ENCODE measurements at places on chromosomes 1 and 21.
A peak's percentile ranks its signal among the peaks of the same experiment; 100 is the strongest.

DNA sequence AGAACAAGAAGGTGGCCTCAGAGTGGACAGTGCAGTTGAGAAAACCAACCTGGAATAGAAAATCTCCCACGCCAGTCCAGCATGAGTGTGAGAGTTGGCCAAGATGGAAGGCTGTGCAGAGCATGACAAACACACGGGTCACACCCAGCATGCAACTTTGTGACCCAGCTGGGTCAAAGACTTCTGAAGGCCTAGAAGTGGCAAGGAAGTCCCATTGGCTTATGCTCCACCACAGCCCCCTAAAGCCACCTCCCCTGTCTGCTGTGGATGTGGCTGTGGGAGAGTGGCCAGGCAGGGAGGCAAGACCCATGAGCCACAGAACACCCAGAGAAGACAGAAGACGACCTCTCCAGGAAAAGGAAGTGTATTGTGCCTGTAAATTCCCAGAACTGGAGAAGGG, 13.6 kb downstream of the BATF3 start:
- DNase-seq: no peak

DNA sequence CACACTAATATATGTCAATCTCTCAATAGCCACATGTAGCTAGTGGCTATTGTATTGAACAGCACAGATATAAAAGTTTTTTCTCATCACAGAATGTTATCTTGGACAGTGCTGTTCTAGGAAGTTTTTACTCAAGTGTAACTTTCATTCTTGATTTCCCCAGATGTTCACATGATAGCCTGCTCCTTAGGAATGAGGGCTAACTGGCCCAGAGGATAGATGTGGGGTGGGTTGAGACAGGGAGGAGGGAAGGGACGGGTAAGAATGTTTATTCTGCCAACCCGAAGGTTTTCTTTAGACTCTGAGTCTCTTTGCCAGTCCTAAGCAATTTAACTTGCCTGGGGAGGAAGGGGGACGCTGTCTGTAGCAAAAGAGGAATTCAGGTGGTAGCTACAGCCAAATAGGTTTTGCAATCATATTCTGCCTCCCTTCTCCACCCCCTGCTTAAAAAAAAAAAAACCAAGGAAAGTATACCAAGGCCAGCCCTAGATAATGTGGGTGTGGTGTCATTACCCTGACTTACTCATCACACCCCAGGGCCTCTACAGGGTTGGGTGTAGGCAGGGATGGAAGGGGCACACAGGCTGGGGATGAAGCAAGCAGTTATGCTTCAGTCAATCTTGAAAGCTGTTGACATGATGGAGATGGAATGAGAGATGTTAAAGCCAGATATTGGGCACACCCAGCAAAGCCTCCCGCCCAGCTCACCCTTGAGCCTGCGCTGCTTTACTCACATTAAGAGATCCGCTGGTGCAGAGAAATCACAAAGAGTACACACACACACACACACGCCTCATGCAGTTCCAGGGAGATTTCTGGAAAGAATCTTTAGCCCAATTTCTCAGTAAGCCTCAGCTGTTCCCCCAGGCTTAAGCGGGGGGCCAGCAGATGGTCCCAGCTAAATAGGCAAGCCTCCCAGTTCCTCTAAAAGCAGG, 59.9 kb downstream of the PLXNA2 start:
- DNase-seq: no peak

- DNase-seq: no peak
Observed at GRCh38 chr1:175009532-175009931, 9.8 kb downstream of the CACYBP start.

- DNase-seq: no peak
Observed at GRCh38 chr1:106879538-106879937, 176.9 kb upstream of the PRMT6 start.

DNA sequence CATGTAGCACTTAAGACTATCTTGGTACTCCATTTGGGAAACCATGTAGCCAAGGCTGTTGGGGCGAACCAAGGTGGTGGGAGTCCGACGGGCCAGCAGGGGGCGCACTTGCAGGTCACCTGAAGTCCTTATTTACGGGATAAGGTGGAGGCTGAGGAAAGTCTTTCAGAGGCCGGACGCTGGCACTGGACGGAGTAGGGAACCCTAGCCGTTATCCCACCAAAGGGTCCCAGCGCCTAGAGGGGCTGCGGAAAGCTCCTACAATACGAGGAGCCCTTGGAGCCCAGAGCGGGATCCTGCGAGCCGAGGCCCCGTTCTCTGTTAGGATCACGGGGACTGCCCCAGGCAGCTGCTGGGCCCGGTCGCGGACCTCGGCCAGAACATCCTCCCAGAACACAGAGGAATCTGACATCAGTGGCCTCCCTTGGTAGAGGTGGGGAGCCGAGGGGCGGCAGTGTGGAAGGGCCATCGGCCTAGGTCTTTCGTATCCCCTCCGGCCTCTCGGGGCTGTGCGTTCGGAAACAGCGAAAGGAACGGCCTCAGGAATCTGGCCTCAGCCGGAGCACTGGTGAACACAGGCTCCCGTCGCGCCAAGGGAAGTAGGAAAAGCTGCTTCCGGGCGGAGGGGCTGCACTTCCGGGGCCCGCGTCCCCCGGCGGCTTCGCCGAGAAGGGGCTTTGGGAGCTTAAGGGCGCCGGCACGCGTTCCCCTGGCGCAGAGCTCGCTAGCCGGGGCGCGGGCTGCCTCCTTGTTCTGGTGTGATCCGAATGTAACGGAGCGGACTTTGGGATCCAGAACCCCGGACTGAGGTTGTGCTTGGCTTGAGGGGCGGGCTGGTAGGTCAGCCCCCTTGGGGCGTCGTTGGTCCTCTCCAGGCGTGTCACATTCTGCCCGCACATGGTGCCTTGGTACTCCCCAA, 29.9 kb upstream of the RPTN start:
- peak; percentile 66 for DNase-seq

- no peak for DNase-seq
Observed at GRCh38 chr1:98923667-98924066, 81.0 kb downstream of the PLPPR5 start.

- no peak for DNase-seq
Observed at GRCh38 chr1:200410566-200410878, 686 bp upstream of the ZNF281 start.

DNA sequence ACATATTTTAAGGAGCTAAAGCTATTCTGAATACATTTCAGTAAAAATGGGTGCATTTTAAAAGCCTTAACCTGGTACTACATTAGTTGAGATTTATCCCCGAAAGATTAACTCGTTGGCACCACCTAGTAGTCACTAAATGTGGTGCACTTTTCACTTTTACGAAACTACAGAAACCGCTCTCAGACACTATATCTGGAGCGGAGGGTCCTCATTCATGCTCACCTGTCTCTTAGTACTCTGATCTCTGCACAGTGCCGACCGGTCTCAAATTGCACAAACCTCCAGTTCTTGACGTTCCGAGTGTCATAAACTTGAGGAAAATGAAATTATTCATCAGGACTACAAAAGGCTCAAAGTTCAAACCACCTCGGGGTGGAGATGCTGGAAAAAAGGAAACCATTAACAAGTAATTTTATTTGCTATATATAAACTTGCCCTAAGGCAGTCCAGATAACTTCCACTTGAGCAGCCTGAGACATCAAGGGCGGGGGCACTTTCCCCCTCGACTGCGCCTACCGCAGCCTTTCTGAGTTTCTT, 722 bp downstream of the LZIC start:
- no peak for DNase-seq

DNA sequence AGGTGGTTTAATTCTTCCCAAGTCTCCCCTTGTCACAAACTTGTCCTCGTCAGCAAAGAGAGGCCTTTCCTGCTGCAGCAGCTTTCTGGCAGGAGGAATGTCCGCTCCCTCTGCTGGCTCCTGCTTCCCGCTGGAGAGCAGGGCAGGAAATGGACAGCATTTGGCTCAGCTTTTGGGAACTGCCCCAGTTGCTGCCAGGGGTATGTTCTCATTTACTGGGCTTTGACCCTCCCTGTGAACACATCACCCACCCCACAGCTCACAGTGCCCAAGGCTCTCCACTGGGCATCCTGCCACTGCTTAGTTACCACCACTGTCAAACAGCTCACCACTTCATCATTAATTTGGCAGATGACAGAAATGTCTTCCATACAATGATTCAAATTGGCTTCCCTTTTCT, 75.4 kb downstream of the MRPL37 start:
- DNase-seq: no peak

DNA sequence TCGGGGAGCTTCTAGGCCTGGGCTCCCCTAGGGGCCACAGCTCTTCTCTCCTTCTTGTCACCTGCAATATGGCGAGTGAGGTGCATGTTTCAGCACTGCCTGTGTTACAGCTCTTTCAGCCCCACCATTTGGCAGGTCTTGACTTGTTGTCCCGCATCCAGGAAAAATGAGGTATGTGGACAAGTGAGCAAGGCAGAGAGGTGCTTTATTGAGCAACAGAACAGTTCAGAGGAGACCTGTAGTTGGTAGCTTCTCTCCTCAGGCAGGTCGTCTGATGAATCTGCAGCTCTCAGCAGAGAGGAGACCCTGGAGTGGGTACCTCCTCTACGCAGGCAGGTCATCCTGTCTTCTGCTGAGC, 208.2 kb upstream of the USP25 start:
- no peak for DNase-seq

- DNase-seq: no peak
Observed at GRCh38 chr1:54361342-54361741, 44.9 kb downstream of the SSBP3 start.

DNA sequence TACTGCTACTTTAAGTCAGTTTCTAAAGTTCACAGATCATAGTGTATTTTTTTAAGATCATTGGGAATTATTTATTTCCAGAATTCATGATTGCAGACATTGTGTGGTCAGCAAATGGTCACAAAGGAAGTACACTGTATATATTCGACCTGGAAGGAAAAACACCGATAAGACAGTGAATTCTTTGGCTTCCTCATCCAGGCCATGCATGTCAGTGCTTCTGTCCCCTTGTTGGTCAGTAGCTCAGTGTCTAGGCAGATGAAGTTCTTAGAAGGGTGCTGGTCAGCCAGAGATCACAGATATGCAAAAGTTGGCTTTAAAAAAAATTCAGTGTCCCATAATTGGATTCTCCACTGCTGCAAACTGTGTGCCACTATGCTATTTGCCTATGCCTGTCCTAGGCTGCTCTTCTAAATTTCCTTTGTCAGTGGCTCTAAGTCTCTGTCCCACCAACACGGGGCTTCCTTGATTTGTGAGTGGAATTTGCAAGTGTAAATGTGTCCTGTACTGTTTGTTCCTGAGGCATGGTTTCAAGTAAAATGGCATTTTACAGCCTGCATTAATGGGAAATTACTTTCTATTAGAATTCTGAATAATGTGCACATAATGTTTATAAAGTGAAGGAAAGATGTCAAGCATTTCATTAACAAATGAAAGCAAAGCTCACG, 12.0 kb upstream of the VAMP4 start:
- no peak for DNase-seq

DNA sequence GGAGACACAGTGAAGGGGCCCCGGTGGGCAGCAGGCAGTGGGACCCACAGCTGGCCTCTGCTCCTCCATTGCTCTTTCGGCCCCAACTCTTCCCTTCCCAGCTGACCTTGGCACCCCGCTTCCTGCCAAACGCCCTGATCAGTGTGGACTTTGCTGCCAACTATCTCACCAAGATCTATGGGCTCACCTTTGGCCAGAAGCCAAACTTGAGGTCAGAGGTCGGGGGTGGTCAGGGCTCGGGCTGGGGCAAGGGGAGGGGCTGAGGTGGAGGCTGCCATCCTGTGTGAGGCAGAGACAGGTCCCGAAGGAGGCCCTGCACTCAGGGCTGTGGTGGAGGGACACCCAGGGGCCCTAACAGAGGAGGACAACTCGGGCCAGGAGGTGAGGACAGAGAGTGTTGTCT, 13.7 kb downstream of the PODN start:
- no peak for DNase-seq

GRCh38 chr1:90534116-90534515, 183.0 kb downstream of the BARHL2 start:
- no peak for DNase-seq

DNA sequence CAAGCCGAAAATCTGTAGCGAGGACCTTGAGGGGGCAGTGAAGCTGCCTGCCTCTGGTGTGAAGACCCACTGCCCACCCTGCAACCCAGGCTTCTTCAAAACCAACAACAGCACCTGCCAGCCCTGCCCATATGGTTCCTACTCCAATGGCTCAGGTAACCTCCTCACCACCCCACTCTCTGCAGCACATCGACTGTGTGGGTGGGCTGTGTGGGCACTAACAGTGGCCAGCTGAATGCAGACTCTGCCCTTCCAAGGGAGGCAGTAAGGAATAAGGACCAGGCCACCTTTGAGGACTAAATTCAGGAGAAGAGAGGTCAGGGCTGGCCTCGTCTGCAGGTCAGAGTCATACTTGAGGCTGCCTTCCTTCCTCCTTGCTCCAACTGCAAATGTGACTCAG, 25.5 kb upstream of the SARS1 start:
- DNase-seq: no peak

GRCh38 chr21:37098751-37099150, 25.7 kb downstream of the TTC3 start:
- no peak for DNase-seq

GRCh38 chr21:38475519-38475918, 22.8 kb downstream of the ERG start:
- no peak for DNase-seq

DNA sequence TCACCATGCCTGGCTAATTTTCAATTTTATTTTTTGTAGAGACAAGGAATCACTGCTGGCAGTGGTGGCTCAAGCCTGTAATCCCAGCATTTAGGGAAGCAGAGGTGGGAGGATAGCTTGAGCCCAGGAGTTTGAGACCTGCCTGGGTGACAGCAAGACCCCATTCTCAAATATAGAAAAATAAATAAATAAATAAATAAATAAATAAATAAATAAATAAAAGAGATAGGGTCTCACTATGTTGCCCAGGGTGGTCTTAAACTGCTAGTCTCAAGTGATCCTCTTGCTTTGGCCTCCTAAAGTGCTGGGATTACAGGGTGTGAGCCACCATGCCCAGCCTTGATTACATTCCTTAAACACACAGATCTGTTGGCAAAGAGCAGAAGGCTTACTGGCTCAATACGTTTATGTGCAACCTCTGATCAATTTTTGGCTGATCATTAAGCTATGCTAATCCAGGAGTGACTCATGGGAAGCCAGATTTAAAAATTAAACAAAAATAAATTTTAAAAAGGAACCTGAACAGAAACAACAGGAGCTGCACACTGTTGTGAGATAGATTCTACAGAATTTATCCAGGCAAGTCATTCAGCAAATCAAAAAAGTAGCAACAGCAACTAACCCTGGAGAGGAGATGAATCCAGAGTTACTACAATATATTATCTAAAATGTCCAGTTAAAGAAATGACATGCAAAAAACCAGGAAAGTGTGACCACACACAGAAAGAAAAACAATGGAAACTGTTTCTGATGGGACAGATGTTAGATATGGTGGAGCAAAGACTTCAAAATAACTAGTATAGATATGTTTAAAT, 79.4 kb downstream of the RPE65 start:
- DNase-seq: no peak

- no peak for DNase-seq
Observed at GRCh38 chr1:222938986-222939385, 124.1 kb downstream of the DISP1 start.

GRCh38 chr1:92832537-92833114, 786 bp downstream of the RPL5 start:
- DNase-seq: no peak

- DNase-seq: no peak
Observed at GRCh38 chr1:60041783-60042182, 31.8 kb downstream of the C1orf87 start.

- DNase-seq: no peak
Observed at GRCh38 chr1:206696812-206697585, 12.3 kb downstream of the MAPKAPK2 start.

GRCh38 chr1:114126261-114127095, 27.2 kb downstream of the SYT6 start:
- no peak for DNase-seq

- DNase-seq: no peak
Observed at GRCh38 chr1:2240270-2241156, 12.4 kb downstream of the SKI start.
